Amniotic stem cell (primary cell): ENCODE measurements at places on chromosomes 6 and 20.

GRCh38 chr6:158718461-158719046 lies 68.7 kb downstream of the SYTL3 start:
- no peak for DNase-seq

DNA sequence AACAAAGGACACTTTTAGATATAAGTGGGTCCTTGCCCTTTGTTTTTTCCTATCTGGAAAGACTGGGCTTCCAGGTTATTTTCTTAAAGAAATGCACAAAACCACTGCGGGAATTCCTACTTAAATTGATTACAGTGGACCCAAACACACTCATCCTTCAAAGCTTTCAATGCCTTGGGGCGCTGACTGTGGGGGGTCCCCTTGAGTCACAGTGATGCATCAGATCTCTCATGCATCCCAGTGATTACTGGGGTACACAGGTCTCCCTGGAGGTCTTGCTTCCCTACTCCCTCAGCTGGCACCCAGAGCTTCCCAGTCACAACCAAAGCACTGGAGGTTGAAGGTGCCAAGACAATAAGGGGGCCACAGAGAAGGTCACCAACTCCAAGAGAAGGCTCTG lies 20.7 kb downstream of the ABHD12 start:
- no peak for DNase-seq

DNA sequence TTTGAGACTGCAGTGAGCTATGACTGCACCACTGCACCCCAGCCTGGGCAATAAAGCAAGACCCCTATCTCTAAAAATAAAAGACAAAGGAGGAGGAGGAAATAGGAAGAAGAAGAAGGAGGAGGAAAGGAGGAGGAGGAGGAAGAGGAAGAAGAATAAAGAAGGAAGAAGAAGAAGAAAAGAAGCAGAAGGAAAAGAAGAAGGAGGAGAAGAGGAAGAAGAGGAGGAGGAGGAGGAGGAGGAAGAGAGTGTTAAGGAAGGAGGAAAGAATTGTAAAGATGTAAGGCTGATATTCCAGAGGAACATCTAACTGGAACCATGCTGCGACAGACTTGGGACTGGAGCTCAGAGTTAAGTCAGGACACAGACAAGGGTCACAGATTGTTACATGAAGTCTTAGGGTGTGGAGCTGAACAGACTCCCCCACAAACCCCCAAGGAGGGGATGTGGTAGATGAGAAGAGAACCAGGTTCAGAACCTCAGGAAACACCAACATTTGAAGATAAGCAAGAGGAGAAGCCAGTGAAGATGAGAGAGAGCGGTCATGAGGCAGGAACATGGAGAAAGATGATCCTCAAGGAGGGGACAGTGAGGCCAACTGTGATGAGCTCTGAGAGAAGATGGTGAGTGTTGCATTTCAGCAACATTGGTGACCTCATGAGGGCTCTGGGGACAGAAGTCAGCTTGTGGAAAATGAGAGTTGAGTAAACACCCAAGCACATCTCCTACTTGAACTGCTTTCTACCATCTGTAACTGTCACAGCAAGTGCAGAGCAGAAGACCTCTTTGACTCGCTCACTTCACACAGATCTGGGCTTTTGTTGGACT lies 118.2 kb downstream of the CD164 start:
- no peak for DNase-seq

DNA sequence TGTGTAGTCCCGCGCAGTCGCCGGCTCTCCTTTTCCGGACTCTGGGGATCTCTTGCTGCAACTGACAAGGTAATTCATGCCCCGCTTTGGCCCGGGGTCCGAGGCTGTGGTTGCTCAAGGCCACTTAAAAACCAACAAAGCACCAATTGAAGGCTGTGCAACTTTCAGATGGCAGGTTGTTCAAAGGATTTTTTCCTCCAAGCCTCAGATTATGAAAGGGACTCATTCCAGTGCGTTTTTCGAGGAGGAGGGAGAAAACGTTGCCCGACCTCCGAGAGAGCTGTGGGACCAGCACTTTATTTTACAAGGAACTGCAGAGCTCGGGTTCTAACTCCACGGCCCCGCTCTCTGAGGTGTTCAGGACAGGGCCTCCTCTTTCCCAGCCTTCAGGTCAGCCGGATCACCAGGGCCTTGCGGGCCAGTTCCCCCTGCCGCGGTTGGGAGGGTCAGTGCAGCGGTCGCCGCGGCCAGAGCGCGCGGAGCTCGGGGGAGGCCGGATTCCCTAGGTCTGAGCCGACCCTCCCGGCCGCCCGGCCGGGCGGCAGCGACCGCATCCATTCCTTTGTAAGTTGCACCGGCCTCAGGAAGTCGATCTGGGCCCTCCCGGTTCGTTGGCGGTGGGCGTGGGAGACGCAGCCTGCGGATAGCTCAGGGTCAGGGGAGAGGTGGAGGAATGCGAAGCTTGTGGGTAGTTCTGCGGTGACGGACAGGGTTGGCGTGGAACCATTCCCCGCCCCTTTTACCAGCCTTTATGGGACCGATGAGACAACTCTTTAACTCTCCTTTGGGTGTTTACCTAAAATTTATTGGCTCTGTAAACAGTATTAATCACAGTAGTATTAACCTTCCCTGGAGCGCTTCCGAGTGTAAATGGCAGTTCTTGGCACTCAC lies 1.6 kb downstream of the UTRN start:
- DNase-seq, result no peak

GRCh38 chr6:131958542-131959470 lies 7.6 kb upstream of the CCN2 start:
- DNase-seq, result no peak

GRCh38 chr6:130223508-130223907 lies 757 bp upstream of the SAMD3 start:
- no peak for DNase-seq

GRCh38 chr6:150617496-150618460 lies 18.1 kb downstream of the PLEKHG1 start:
- no peak for DNase-seq

- DNase-seq, result no peak
Measured at GRCh38 chr6:44446626-44447300, 59.3 kb downstream of the CDC5L start.

GRCh38 chr20:60008130-60008808 lies 50.0 kb downstream of the CDH26 start:
- no peak for DNase-seq

GRCh38 chr6:17022604-17023003 lies 79.2 kb upstream of the STMND1 start:
- no peak for DNase-seq

DNA sequence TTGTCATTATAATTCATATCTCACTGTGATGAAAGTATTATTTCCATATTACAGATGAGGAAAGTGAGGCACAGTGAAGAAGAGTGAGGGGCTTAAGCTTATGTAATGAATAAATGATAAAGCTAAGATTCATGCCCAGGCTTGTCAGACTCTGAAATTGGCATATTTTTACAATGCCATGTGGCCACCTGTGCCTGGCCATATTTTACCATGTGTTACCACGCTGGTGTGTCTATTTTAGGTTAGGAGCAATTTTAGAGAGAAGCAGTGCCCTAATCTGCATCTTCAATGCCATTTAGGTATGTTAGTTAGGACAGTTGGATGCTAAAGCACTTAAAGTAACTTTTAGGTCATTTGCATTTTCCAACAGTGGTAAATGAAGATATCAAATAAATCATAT lies 188.0 kb upstream of the FLRT3 start:
- DNase-seq, result no peak

DNA sequence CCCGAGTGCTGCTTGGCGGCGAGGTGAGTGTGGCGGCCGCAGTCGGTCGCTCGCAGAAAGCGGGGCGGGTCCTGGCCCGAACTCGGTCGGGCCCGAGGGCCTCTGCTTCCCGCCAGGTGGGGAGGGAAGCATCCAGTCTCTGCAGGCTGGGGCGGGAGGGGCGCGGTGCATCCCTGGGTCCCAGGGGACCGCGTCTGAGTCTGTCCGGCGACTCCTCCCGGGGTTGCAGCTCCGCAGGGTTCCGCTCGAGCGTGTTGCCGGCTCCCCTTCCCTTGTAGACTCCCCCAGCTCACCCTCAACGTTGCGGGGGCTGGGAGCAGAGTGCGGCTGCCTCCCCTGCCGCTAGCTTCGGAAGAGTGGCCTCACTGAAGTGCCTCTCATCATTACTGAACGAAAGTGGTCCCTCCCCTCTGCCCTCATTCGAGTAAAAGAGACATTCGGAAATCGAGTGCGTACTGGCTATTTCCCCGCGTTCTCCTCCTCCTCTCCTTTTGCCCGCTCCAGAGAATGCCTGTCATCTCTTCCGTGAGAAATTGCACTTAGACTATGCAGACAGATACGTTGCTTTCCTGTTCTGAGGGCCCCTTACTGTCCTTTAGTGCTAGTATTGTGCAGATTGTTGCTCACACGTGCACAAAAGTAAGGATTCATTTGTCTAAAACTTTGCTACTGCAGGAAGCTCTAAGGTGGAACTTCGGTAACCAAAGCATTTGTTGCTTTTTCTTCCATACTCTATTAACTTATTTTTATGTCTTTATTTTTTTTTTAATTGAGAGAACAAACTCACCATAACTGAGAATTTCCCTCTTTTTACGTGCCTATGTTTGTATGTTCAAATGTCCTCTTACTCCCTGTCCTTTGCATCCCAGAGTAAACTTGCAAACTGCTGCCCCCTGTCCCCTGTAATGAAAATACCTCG lies 751 bp downstream of the MAP3K4 start:
- DNase-seq, result peak; percentile 25
